SW480 (cell line): ENCODE measurements at places on chromosomes 3 and 15.
A peak's percentile ranks its signal among the peaks of the same experiment; 100 is the strongest.

DNA sequence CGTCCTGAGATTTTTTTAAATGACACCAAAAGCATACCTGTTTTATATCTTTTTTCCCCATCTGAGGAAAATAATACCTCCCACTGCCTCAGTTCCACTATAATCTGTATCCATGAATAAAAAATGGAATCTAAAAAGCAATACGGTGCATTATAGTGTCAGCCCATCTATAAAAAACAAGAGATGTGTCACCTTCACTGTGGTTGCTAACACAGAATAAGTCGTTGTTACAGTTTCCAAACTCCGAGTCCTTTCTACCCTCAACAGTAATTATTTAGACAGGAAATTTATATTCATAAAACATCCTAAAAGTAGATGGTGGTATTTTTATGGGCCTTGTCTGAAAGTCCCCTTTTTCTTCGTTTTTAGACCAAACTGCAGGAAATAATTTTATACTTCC, 19.4 kb downstream of the RFTN1 start:
- no peak for DNase-seq

- DNase-seq, result no peak
Observed at GRCh38 chr15:68401496-68402431, 30.2 kb downstream of the ITGA11 start.

DNA sequence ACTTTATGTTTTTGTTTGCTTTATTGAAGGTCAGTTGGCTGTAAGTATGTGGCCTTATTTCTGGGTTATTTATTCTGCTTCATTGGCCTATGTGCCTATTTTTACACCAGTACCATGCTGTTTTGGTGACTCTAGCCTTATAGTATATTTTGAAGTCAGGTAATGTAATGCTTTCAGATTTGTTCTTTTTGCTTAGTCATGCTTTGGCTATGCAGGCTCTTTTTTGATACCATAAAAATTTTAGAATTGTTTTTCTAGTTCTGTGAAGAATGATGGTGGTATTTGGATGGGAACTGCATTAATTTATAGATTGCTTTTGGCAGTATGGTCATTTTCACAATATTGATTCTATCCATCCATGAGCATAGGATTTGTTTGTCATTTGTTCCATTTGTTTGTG, 63.5 kb upstream of the TTC14 start:
- no peak for DNase-seq

DNA sequence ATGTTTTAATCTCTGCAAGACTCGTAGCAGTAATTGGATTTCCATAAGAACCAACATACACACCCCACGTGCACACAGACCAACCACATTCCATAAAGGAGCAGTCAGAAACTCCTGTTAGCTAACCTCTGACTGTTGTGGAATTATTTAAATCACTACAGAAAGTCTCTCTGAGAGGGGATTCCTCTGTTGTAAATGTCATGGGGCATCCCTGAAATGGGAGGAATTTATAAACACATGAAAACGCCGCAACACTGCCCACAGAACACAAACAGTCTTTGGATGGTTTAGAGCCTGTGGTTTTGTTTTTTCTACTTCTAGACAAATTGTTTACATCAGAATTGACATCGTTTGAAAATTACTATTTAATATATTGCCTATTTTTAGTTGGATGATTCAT, 740.1 kb upstream of the GRM7 start:
- peak; percentile 5 for DNase-seq

GRCh38 chr3:23480329-23480714, 277.2 kb downstream of the UBE2E2 start:
- DNase-seq, result no peak

DNA sequence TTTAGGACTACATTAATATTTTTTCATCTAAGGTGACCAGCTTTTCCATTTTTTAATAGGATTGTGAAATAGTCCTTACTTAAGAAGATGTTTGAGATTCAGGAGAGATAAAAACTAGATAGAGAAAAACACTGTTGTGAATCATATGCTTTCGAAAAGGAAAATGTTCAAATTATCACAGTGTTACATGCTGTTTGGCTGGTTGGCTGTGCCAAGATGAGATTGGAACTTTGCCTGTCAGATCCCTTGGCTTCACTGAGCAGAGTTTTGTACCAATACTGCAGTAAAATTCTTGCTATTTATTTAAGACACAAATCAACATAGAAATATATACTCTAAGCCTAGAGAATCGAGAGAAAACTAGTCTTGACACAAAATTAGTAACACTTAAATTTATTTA, 117.2 kb downstream of the OXSM start:
- no peak for DNase-seq

GRCh38 chr15:35098737-35099136, 13.6 kb upstream of the NANOGP8 start:
- no peak for DNase-seq

DNA sequence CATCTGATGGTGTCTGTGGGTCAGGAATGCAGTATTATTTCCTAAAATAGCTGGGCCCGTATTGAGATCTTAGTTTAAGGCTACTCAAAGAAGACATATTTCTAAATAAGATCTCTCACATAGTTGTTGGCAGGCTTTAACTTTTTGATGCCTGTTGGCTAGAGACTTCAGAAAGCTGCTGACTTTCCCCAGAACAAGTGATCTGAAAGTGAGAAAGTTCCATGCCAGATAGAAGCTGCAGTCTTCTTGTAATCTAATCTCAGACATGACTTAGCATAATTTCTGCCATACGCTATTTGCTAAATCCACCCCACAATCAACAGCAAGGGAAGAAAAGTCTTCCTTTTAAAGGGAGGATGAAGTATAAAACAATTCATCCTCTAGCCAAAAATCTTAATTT, 867.1 kb downstream of the IGSF11 start:
- no peak for DNase-seq

- no peak for DNase-seq
Observed at GRCh38 chr15:49902685-49903501, 216.1 kb downstream of the ATP8B4 start.

- DNase-seq, result no peak
Observed at GRCh38 chr15:31106495-31107300, 5.2 kb upstream of the TRPM1 start.

DNA sequence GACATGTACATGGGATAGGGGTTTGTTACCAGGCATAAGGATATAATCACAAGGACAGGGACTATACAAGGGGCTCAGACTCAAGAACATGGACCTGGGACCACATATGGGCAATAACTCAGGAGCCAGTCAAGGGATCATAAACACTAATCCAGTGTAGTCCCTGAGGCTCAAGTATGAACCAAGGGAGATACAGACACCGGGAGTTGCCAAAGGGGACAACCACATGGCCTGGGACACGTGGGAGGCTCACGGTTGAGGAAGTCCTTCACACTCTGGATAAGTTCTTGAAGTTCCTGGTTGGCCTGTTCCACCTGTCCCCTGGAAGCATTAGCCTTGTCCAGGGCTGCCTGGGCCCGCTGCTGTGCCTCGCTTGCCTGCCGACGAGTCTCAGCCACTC, 1.8 kb upstream of the USP19 start:
- no peak for DNase-seq

- peak; percentile 58 for DNase-seq
Observed at GRCh38 chr15:63553388-63553791, 43.8 kb upstream of the FBXL22 start.

DNA sequence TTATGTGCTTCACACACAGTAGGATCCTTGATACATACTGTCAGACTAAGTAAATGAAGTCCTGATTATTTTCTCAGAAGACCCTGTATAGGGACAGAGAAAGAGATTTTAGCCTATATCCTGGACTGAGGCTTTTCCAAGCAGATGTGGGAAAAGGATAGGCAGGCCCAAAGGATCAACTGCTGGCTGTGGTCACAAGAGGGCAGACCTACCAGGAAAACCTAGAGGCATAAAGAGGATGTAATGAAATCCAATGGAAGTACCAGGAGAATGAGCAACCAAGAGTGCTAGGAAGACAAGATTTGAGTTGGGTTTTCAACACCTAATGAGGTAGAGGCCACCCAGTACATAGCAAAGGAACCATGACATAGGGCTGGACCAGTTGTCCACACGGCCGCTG, 23.1 kb downstream of the DCLK3 start:
- DNase-seq, result peak; percentile 5

DNA sequence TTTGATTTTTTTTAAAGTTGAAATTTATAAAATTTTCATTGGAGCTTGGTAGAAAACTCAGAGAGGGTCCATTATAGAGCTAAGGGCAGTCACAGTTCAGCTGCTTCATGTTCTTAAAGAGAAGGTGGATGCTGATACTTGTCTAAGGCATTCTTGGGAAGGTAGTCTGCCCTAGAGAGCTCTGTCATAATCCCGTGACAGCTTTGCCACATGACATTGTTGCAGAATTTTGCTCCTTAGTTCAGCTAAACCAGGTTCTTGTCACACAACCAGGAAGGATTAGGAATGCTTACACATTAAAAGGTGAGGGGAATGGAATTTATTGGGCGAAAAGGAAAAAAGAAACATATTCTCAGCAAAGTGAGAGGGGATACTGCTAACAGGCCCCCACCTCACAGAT, 130.9 kb downstream of the GMNC start:
- no peak for DNase-seq
